Choroid plexus epithelial cell (primary cell): ENCODE measurements at places on chromosomes 12 and 14.

GRCh38 chr12:79676579-79676978 lies 14.2 kb downstream of the PAWR start:
- DNase-seq, result no peak

DNA sequence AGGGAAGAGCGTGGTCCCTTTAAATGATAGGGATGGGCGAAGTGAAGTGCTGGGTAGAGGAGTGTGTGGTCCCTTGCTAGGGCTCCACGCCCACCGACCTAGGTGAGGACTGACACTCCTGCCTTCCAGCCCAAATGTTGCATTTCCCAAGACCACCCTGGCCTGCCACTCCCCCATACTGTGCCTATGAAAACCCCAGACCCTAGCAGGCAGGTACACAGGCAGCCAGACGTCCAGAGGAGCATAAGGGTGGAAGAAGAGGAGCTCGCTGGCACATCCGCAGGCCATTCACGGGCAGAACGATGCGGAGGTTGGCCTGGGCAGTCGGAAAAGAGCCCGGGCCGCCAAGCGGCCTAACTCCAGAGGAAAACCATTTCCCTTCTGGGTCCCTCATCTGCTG lies 817 bp upstream of the IPO8 start:
- DNase-seq, result no peak

DNA sequence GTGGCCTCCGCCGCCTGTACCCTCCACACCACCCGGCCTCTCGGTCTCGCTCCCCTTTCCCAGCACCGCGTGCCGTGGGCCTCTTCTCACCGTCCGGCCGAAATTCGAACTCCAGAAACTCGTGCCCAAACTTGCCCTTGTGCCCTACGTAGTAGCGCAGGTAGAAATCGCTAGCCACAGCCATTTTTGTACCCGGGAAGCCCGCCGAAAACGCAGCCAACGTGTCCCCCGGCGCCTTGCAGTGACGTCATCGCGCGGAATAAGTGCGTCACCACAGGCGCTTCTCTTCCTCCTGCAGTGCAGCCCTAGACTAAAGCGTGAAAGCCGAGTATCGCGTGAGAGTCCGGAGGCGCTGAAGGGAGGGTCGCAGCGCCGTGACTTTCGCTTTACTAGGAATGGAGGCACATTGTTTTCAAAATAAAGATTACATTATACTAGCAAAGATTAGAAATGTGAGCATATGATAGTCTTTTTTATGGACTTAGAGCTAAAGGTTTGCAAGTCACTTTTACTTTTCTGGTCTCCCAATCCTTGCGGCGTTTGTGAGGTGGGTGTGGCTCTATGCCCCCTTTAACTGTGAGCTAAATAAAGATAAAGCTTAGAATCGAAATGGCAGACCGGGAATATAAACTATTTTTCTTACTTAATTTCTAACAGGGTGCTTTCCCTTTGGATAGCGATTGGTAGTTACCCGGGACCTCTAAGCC lies at the start of gene MAGOHB:
Gene MAGOHB (minus strand): TSS at position 261 of the 707 bp plus-strand sequence. CDS start 77 bp downstream, at position 184.
- DNase-seq, result peak; percentile 98

DNA sequence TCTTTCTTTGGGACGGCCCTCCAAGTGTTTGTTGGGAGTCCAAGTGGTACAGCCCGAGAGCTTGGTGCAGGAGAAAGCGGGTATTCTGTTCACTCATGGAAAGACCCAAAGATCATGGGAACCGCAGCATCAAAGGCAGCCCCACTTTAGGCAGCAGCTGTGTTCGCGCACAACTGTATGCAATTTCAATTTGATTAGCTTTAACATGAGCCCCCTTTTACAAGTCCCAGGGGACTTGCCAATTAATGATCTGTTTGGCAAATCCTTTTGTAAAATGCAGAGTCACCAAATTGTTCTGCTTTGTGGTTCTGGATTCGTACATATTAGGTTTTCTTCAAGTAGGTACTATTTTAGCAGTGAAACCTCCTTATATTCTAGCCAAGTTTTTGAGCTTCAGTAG lies 217.7 kb downstream of the AACS start:
- no peak for DNase-seq

DNA sequence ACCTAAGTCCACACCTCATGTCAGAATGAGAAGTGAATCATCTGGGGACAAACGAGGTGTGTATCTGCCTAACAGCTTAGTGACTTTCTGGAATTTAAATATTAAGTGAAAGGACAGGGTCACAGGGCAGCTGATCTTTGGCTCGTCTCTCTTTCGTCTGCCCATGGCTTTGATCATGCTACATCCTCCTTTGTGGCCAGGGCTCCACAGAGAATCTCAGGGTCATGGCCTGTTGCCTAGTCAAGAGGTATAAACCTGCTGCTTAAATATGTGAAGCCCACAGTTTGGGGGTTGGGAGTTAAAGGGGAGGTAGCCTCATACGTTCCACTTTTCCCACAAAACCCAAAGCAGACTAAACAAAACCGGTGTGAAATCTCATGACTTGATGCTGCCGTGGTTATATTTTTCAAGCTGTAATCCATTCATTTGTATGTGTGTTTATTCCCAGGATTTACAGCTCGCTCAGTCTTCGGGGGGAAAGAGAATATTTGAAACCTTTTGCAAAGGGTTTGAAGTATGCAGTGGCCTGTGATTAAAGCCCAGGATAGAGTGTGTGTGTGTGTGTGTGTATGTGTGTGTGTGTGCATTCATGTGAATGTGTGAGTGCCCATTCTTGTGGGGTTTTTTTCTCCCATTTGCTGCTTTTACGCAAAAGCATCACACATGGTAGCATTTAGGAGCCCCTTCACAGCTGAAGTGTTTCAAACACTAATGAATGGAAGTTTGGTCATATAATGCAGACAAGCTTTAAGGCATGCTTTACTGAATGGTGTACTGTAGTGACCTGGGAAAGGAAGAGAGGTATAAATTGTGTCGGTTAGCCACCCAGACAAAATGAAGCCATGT lies 137.1 kb downstream of the HMGA2 start:
- DNase-seq, result peak; percentile 78

DNA sequence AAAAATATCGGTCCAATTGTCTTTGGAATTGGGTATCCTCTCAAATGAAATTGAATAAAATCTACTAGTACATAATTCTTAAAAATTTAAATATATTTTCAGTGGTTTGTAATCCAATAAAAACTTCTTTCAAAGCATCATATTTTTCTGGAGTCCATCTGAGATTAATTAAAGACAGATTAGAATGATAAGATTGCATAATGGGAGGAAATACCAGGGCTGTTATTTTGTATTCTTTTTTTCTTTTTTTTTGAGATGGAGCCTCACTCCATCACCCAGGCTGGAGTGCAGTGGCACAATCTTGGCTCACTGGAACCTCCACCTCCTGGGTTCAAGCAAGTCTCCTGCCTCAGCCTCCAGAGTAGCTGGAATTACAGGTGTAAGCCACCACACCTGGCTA lies 103.8 kb downstream of the TMTC3 start:
- no peak for DNase-seq

- no peak for DNase-seq
Measured at GRCh38 chr14:102931580-102932285, 9.3 kb downstream of the AMN start.

DNA sequence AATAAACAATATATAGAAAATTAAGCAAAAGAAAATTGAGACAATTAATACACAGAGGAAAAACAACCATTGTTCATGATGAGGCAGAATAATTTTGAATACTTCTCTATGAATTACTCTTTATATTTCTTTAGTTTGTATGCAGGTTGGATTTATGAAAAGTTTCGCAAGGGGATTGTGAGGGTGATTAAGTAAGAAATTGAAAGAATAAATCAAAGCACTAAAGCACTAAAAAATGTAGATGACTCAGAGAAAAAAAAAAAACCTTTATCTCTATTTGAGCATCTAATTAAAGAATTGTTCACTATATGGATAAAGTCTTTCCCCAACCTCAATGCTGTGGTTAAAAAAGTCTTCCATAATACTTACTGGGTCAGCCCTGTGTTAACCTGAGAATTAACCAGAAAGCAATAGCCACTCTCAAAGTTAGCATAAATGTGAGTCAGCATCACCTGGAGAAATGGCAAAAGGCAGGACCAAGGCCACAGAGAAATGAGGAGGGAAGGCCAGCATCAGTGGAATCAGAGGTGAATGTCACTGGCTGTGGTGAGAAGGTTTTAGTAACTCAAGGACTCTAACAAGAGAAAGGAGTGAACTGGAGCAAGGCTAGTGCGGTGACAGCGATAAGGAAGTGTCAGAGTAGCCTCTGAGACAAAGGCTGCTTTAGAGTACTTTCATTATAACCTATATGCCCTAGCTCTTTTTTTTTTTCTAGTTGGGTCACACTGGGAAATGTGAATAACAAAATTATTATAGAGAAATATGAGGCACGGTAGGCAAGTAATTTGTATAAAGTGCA lies 310.4 kb downstream of the KCNC2 start:
- no peak for DNase-seq

DNA sequence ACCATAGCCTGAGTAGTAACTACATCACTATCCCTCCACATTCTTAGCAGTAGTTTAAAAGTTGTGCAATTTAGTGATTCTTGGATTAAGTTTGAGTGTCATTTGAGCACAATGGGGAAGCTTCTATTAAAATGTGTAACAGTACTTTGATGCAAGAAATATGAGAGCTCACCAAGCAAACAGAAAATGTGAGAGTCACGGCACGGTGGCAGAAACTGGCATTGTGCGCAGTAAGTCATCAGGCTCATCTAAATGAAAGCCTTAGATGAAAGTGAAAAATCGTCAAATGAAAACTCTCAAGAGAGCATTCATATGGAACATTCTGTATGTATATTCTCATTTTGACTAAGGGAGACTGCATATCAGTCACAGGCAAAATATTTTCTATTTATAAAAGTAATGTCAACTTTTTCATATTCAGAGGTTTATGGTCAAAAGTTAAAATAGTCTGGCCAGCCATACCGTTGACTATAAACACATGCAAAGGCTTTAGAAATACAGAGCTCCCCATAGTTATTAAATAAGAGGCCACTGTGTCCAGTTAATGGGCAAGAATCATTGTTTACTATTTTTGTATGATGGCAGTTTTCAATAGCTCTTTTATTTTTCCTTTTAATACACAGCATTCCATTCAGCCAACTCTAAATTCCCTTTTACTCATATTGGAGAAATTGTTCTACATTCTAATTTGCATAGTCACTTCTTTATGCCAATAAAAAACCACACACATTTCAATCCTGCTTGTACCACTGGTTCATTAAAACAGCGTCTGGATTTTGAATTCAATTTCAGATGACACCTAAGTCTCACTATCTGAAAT lies 167.9 kb downstream of the PRKD1 start:
- no peak for DNase-seq

DNA sequence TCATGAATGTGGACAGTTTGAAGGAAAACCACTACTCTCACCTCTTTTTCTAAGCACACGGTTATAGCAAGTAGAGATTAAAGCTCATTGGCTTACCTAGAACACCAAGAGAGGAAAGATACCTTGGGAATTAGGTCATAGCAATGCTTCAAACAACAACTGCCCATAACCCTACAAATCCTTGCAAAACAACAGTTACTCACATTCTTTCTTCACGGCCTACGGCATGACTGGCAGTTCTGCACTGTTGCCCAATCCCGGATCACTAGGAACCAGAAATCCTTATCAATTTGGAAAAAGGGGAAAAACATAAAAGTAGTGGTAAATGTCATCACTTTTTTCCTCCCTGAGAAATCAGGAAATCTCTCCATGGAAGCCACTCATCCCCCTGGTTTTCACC lies 9.6 kb upstream of the ISM2 start:
- peak; percentile 93 for DNase-seq

DNA sequence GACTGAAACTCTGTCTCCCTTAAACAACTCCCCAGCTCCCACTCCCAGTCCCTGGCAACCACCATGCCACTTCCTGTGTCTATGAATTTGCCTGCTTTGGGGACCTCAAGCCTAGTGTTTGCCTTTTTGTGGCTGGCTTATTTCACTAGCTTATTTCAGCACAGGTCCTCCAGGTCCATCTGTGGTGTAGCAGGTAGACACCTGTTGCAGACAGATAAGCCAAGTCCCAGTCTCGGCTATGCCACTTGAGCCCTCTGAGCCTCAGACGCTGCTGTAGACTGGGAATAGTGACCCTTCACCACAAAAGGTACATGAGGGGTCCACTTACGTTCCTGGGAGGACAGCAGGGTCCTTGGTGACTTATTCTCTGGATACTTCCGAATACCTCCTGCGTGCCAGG lies 24.4 kb upstream of the KLC1 start:
- DNase-seq, result no peak

GRCh38 chr12:1632702-1633101 lies 3.7 kb downstream of the WNT5B start:
- DNase-seq, result no peak

DNA sequence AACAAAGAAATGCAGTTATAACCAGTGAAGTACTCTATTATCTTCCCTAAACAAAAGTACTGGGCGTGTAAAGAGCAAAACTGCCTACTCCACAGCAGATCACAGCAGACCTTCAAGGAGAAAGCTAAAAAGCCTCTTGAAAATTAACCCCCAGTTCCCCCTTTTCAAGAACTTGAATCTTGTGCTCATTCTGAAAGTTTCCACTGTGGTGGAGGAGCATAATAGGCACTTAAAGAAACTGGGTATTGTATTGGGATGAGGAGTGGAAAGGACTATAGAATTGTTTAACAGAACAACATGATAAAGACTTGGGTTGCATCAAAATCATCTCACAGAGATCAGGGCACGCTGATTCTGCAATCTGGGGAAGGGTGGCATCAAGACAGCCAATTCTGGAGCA lies 51.1 kb downstream of the SLC25A47 start:
- no peak for DNase-seq

DNA sequence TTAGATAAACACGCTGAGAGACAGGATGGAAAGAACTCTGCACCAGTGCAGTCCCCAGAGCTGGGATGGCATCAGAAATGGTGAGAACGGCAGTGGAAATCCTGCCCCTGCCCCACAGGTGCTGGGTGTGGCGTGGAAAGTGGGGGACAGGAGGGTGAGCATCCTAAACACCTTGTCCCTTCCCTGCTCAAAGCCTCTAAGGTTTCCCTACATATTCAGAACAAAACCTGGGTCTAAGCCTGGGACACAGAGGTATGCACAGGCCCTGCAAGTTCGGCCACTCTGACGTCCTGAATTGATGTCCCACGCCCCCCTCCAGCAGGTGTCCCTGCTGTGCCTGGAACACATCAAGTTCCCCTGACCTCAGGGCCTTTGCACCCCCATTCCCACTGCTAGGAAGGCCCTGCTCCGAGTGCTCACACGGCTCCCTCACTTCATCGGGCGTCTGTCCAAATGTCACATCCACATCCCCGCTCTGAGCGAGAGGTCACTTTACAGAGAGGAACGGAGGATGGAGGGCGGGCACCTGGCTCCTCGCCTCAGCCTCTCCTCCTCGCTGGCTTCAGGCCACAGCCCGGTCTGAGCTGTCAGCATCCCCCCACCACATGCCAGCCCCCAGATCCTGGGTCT lies 38.5 kb upstream of the SFSWAP start:
- no peak for DNase-seq
